H9 (cell line): ENCODE measurements at places on chromosomes 7 and 10.

GRCh38 chr7:149771720-149772240, 1.6 kb downstream of the ZNF467 start:
- DNase-seq: peak; percentile 94

- DNase-seq: no peak
Observed at GRCh38 chr7:94396596-94396995, 1.9 kb downstream of the COL1A2 start.

DNA sequence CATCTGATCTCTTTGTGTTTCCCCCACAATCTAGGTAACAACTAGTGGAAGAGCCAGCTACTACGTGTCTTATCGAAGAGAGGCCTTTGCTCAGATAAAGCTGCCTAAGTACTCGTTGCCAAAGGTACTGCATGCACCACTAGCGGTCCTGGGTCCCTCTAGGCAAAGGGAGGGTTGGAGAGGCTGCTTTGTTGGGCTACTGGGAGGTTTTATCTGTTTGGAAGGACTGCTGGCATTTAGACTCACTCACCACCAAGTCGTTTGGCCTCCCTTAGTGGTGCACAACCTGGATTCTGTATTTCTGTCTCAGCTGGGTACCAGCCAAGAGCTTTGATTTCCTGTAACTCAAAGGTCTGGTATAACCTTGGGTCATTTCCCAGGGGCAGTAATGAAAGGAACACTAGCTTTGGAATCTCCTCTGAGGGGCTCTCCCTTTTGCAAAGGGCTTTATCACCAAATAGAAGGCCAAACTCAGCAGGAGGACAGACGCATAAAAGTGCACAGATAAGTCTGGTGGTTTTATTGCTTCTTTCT, 498.3 kb downstream of the SORCS3 start:
- DNase-seq: no peak

DNA sequence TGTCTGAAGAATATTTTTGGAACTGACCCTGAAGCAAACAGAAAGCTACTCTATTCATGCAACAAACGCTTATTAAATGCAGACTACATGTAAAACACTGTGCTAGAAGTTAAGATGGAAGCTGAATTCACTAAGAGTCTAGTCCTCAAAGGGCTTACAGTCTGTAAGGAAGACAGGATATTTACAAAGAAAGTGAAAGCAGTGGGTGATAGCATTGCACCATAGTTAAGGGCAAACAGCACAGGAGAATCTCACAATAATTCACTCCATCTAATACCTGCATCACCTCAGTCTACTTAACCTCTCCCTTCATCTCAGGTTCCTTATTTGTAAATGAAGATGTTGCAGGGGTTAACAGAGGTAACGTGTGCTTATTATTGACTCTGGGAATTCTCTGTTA, 360.0 kb upstream of the AOAH start:
- no peak for DNase-seq

GRCh38 chr10:118804262-118804773, 49.5 kb upstream of the CACUL1 start:
- no peak for DNase-seq

DNA sequence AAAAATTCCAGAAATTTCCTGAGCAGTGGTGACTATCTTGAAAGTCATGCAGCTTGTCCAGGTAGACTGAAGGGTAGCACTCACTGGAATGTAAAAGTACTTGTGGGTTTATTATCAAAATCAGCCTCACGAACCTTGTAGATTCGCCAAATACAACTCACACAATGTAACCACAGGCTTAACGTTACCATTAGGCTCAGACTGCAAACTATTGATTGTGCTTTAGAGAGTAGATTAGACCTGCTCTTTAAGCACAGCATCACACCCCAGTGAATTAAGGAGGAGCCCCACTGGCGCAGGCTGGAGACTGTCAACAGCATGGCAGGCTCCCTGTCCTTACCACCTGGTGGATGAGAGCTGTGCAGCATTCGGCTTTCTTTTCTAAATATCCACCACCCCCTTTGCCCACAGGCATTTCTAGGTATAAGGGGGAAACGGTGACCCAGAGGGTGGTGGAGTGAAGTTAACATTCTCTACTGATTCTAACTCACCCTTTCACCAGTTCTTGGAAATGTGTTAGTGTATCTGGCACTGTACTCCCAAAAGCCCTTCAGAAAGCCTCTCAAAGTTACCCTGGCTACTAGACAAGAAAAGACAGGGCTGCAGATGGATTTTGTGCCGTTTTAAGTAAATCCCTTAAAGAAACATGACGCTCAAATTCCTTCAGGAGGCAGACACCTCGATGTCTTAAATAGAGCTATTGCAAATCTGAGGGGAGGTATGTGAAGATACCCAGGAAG, 56.6 kb downstream of the GSDME start:
- DNase-seq: no peak
